Stimulated activated CD8-positive, alpha-beta memory T cell treated with anti-CD3 and anti-CD28 coated beads, Interleukin-15, amount 100 ng/mL, for 24 hours (primary cell): ENCODE measurements at places on chromosomes 12 and 14.

- DNase-seq = no peak
Measured at GRCh38 chr12:83143950-83144349, 457.2 kb downstream of the TMTC2 start.

GRCh38 chr12:29110506-29111442 is 38.3 kb upstream of the FAR2 start:
- DNase-seq = no peak

- no peak for DNase-seq
Measured at GRCh38 chr14:106530423-106531107, 1004.2 kb downstream of the TMEM121 start.

GRCh38 chr12:105166736-105167135 is 59.2 kb downstream of the WASHC4 start:
- no peak for DNase-seq

DNA sequence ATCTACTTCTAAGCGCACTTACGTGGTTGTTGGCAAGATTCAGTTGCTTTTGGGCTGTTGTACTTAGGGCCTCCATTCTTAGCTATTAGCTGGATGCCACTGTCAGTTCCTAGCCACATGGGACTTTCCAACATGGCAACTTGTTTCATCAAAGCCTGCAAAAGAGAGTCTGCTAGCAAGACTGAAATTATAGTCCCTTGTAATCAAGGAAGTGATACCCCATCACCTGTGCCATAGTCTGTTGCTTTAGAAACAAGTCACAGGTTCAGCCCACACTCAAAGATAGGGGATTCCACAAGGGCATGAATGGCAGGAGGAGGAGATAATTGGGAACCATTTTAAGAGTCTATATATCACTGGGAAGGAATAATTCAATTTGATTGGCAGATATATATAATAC is 27.1 kb upstream of the SLC17A8 start:
- DNase-seq = no peak

GRCh38 chr14:20294636-20295035 is 11.1 kb downstream of the TTC5 start:
- DNase-seq = no peak

- no peak for DNase-seq
Measured at GRCh38 chr14:101470266-101470665, 91.0 kb upstream of the DIO3 start.
